GM13977 (cell line): ENCODE measurements at places on chromosomes 3 and 15.

GRCh38 chr15:83287541-83288027 lies 3.1 kb upstream of the BNC1 start:
- no peak for DNase-seq

GRCh38 chr15:66704019-66704802 lies 2.2 kb downstream of the SMAD6 start:
- DNase-seq, result peak; percentile 35

GRCh38 chr15:64343222-64343621 lies 12.8 kb downstream of the CSNK1G1 start:
- DNase-seq, result no peak

GRCh38 chr3:12948891-12949711 lies 107.7 kb upstream of the RPL32 start:
- peak; percentile 70 for DNase-seq

DNA sequence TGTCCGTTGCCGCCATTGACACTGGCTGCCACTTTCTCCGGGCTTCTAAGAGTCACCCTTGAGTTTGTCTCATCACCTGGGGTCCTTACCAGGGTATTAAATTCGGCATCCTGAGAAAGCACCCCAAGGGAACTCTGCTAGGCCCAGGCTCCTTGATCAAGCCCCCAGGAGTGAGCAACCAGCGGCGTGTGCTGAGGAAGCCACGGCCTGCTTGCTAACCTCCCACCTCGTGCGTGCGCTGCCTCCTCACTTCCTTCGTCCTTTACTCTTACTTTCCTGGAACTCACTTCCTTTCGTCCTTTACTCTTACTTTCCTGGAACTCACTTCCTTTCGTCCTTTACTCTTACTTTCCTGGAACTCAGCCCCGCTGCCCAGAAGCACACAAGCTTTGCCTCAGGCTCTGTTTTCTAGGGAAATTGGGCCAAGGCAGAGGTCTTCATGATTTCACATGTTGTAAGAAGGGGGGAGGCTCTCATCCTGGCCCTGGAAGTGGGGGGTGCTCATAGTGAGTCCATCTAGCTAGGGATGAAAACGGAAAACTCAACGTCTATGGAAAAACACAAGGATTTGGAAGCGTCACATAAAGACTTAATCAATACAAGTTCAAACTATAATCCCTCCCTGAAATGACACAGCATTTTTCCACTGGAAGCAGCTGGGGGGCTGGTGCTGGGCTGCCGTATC lies 36.7 kb upstream of the BDH1 start:
- DNase-seq, result no peak

- no peak for DNase-seq
These were observed 105.1 kb downstream of the MEX3B start for GRCh38 chr15:81940467-81941451.

DNA sequence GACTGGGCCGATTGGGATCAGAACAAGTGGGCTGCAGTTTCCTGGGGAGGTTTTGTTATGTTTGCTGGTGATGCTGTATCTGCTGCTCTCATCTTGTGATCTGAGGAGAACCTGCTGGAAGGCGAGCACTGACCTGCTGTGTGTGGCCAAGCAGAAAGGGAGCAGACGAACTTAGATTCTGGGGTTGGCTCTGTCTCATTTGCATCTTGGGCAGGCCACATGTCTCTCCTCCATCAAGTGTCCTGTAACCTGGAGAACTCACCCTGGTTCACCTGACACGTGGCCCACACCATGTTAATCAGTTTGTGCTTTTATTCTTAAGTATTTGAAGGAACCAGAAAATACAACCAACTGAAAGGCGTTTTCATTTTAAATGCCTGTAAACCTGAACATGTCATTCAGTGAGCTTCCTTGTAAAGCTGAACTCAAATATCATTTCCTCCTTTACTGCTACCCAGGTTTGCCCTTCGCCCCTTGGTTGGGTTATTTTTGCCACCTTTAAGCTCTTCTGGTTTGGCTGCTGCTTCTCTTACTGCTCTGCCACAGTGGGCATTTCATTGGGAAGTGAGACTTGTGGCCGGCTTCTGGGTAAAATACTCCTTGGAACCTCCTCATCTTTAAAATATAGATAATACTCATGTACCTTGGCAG lies 33.5 kb upstream of the TRAK1 start:
- DNase-seq, result peak; percentile 44

DNA sequence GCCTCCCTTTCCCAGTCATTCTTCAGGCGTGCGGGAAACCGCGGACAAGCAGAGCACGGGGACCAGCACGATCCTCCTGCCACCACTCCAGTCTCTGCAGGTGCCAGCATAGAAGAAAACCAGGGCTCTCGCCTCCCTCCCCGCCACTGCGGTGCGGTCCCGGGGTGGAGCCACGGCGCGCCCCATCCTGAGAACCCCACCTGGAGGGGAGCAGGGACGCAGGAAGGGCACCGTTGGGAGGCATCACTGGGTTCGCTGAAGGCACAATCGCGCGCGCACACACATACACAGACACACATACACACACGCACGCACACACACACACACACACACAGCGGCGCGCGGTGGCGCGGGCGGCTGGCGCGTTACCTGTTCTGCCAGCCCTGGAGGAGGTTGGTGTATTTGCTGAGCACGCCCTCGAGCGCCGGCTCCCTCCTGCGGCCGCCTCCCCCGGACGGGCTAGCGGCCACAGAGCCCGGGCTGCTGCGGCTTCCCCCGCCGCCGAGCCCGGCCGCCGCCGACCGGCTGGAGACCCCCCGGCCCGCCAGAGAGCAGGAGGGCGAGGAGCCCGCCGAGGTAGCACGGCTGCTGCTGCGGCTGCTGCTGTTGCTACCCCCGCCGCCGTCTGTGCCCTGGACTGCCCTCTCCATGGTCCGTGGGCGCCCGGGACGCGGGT lies 394 bp downstream of the OSBPL10 start:
- peak; percentile 34 for DNase-seq

DNA sequence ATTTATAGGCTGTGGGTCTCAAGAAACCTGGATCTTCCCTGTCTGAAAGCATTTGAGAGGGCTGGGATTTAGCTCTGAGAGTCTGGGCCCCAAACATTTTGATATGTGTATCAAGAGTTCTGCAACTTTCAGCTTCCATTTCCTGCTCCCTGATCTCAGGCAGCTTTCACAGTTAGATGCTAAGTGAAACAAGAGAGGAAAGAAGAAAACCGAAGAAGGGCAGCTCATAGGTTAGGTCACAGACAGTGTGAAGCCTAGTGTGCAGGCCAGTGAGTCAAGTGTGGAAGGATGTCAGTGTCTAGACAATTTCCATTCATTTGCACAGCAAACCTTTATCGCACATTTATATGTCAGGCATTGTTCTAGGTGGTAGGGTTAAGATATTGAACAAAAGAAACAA lies 173.6 kb upstream of the PROK2 start:
- DNase-seq, result no peak

DNA sequence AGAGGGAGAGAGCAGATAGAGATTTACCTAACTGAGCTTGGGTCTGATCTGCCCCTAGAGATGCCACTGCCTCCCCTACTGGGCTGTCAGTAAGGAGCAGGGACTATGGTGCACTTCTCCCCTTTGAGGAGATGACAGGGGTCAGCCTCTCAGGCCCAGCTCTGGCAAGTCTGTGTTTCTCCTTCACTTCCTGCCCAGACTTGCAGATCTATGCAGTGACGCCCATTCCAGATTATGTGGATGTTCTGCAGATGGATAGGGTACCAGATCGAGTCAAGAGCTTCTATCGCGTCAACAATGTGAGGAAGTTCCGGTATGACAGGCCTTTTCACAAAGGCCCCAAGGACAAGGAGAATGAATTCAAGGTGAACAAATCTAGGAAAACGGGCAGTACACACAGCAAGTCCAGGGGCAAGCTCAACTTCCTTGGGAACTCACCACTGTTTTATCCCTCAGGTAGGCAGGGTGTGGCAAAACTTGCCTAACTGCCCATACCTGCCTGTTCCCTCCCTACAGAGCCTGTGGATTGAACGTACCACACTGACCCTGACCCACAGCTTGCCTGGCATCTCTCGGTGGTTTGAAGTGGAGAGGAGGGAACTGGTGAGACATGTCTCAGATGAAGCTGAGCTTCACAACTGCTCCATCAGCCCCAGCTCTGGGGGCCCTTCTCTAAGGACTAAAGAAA lies 29.1 kb upstream of the MANF start:
- DNase-seq, result no peak

DNA sequence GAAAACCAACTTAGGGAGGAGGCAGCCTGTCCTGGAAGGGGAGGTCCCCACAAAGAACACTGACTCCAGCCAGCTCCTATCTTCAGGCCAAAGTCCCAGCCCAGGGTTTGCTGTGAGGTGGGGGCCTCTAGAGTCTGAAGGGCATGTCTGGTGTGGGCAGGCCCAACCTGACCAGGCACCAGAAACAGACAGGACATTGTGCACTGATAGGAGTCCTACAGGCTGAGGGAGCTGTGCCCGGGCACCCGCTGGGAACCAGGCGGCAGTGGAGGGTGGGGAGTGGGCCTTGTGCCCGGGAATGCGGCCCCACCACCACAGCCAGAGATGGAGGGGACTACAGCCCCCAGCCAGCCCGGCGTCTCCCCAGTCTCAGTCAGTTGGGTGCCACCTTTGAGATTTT lies 161.4 kb downstream of the WNT7A start:
- no peak for DNase-seq

- DNase-seq, result no peak
These were observed 1.7 kb downstream of the CCDC9B start for GRCh38 chr15:40338921-40339620.

GRCh38 chr15:67571648-67572415 lies 29.3 kb downstream of the MAP2K5 start:
- DNase-seq, result no peak

GRCh38 chr3:184314700-184315542 lies 515 bp downstream of the EIF4G1 start:
- DNase-seq, result peak; percentile 75

GRCh38 chr3:89332386-89332785 lies 225.0 kb downstream of the EPHA3 start:
- DNase-seq, result no peak

GRCh38 chr15:83249030-83249343 lies 35.5 kb downstream of the BNC1 start:
- DNase-seq, result no peak

- no peak for DNase-seq
These were observed 2.3 kb upstream of the TMPRSS7 start for GRCh38 chr3:112032098-112032731.

DNA sequence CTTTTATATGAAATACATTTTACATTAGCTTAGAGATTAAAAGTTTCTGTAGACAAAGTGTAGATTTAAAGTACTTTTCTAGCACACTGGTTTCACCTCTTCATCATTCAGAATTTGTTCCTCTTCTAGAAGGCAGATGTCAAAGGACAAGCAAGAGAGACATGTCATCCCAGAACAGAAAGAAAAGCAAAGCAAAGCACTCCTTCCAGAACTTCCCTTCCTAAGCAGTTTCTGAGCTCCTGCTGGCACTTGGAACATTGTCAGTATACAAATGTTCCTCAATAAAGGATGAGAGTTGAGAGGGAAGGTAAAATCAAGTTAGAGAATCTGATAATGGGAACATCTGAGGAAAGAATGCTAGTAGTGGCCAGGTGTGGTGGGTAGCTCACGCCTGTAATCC lies 26.2 kb downstream of the TMOD3 start:
- DNase-seq, result no peak

GRCh38 chr15:23038726-23039142 lies 635 bp downstream of the TUBGCP5 start:
- DNase-seq, result no peak
